Suppressor macrophage treated with lipopolysaccharide for 4 hours (primary cell): ENCODE measurements at places on chromosomes 11 and 22.
A peak's percentile ranks its signal among the peaks of the same experiment; 100 is the strongest.

GRCh38 chr11:60282286-60282685 lies 1.8 kb downstream of the MS4A4A start:
- DNase-seq = peak; percentile 93

GRCh38 chr11:129595038-129595962 lies 219.7 kb downstream of the BARX2 start:
- no peak for DNase-seq

- DNase-seq = no peak
Observed at GRCh38 chr11:78982473-78982872, 407.8 kb upstream of the NARS2 start.

DNA sequence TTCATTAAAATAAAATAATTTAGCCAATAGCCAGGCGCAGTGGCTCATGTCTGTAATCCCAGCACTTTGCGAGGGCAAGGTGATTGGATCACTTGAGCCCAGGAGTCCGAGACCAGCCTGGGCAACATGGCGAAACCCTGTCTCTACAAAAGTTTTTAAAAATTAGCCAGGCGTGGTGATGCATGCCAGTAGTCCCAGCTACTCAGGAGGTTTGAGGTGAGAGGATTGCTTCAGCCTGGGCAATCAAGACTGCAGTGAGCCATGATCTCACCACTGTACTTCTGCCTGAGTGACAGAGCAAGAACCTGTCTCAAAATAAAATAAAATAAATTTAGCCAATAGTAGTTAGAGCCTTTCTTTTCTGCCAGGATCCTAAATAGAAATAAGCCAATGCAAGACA lies 12.2 kb downstream of the HPS5 start:
- DNase-seq = no peak

DNA sequence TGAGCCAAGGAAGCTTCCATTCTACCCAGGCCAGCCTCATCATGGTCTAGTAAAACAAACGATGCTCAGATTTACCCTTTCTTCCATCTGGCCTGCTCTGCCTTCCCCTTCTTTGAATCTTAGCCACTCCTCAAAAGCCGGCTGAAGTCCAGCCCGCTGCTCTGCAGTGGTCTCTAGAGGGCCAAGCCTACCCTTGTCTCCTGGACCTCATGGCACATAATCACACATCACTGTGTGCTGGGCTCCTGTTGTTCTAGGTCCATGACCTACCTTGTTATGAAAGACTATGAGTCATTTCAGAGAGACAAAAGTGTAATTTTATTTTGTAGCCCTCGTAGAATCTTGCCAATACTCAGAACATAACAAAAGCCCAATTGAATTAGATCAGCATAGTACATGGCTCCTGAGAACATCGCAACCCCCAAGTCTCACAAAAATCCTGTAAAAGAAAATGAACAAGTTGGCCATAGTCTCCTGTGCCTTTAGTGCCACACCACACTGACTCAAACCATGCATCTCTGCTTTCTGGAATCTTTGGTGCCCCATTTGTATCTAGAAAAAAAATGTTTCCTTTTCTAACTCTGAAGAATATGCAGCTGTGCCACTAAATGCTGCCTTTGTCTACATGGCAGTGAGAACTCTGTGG lies 192.7 kb downstream of the OPCML start:
- DNase-seq = no peak

DNA sequence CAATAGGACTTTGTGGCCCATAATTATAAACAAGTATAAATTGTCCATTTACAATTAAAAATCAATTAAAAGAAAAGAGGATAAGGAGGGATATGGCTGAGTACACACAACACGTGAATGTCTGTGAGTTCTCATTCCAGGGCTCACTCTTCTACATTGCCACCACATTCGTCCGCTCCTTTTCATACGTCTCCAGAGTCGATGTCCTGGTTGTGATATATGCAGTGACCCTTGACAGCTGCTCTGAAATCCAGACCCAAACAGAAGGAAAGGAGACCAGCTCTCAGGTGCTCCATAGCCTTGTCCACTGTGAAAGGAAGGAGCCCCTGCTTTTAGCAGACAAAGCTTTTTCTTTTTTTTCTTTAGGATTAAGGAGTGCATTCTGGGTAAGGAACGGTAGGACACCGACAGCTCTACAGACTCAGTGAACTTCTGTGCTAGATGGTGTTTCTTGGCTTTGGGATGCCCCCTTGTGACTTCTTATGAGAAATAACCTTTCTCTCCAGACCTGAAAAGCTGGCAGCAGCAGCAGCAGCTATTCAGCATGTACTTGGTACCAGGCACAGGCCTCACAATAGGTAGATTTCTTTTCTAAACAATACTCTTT lies 19.7 kb upstream of the DNAJB13 start:
- peak; percentile 20 for DNase-seq

DNA sequence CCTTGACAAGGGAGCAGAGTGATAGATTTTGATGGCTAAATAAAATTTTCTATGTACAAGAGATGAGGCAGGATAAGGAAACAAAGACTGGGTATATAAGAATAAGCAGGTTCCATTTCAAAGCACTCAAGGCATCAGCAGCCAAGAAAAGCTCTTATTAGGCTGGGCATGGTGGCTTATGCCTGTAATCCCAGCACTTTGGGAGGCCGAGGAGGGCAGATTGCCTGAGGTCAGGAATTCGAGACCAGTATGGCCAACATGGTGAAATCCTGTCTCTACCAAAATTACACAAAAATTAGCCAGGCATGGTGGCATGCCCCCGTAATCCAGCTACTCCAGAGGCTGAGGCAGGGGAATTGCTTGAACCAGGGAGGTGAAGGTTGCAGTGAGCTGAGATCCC lies 563.4 kb upstream of the CCDC179 start:
- no peak for DNase-seq

GRCh38 chr11:4830346-4830745 lies 9.2 kb downstream of the OR51F2 start:
- no peak for DNase-seq

GRCh38 chr11:66291303-66291705 lies 390 bp upstream of the TMEM151A start:
- DNase-seq = no peak

- DNase-seq = no peak
Observed at GRCh38 chr22:37160027-37160426, 10.3 kb upstream of the IL2RB start.

DNA sequence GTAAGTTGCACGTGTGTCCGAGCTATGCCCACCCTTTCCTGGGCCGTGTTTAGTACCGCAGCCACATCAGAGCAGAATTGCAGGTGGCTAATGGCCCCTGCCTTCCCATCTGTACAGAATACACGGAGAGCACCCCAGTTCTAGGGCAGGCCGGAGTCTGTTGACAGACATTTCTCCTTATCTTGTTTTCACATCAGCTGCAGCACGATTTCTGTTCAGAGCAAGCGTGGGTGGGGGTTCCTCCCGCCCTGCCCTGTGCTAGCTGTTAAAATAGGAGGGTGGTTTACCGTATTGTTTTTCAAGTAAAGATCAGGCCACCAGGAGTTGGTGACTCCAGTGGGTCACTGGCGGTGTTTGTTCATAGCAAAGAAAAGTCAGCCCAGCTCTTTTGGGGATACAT lies 41.1 kb downstream of the UBASH3B start:
- peak; percentile 61 for DNase-seq

- no peak for DNase-seq
Observed at GRCh38 chr11:59463190-59463641, 6.5 kb downstream of the OR4D6 start.

DNA sequence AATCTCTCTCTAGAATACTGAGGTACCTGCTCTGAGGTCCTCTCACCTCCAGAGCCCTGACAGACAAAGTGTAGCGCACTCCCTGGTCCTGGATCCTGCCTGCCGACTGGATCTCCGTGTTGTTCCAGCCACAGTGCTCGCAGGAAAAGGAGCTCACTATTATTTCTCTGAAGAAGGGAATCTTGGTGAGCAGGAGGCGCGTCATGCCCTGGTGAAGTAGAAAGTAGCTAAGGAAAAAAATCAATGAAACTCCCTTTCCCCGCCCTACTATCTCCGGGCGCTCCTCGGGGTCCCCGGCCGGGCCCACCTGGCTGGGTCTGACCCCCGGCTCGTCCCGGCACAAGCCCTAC lies 412 bp downstream of the ZPR1 start:
- DNase-seq = no peak

GRCh38 chr11:40291741-40292140 lies 1167.7 kb downstream of the LRRC4C start:
- no peak for DNase-seq

- no peak for DNase-seq
Observed at GRCh38 chr22:43304831-43305590, 38.2 kb downstream of the SCUBE1 start.

- peak; percentile 59 for DNase-seq
Observed at GRCh38 chr22:36425977-36426523, 38.3 kb upstream of the MYH9 start.

DNA sequence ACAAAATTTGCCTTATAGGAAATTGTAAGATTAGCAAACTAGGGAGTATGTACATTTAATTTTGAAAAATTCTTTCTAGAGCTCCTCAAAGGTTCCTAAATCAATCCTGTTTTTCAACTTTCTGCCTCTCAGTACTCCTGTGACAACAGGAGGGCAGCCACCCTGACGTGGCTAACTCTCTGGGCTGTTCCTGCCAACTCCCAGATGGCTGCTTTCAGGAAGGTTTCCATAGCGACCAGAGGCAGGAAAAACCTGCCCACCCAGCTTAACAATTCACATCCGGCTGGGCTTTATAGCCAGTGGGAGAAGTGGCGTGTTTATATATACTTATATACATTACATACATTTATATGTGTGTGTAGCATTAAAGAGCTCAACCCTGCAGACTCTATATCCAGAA lies 26.5 kb downstream of the SGSM3 start:
- DNase-seq = no peak

GRCh38 chr11:45857961-45858474 lies 10.7 kb downstream of the CRY2 start:
- DNase-seq = peak; percentile 76

GRCh38 chr11:2312232-2313042 lies 10.6 kb downstream of the TSPAN32 start:
- DNase-seq = no peak

DNA sequence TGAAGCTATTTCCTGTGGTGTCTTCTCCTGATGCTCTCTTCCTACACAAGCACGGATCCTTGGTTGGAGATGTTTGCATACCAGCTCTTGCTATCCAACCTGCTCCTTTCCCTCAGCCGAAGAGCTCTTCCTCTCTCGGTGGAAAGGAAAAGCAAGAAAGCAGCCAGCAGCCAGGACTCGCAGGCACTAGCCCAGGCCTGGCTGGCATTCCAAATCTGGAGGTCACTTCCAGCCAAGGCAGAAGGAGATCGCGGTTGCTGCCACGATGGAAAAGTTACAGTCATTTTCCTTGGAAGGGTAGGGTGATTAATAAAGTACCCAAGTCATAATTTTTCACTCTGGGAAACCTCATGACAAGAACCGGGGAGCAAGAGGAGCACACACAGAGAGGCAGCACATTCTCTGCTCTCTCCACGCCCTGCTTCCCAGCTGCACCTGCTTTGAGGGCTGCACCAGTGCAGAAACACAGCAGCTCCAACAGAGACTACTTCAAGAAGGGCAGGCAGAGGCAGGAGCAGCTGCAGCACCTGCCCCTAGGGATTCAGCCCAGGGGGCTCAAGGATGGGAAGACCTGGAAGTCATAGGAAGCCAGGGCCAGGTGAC lies 399.3 kb downstream of the CADM1 start:
- no peak for DNase-seq

- DNase-seq = no peak
Observed at GRCh38 chr11:133040289-133040900, 491.9 kb downstream of the OPCML start.

DNA sequence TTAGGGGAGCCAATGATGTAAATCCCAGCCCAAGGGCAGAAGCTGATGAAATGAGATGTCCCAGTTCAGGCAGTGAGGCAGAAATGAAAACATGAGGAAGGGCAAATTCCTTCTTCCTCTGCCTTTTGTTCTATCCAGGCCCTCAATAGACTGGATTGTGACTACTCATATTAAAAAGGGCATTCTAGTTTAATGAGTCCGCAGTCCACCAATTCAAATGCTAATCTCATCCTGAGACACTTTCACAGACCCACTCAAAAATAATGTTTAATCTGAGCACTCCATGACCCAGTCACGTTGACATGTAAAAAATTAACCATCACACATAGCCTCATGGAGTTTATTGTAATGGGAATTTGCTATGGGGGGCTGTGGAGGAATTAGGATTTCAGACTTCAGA lies 717.9 kb downstream of the OPCML start:
- DNase-seq = no peak

DNA sequence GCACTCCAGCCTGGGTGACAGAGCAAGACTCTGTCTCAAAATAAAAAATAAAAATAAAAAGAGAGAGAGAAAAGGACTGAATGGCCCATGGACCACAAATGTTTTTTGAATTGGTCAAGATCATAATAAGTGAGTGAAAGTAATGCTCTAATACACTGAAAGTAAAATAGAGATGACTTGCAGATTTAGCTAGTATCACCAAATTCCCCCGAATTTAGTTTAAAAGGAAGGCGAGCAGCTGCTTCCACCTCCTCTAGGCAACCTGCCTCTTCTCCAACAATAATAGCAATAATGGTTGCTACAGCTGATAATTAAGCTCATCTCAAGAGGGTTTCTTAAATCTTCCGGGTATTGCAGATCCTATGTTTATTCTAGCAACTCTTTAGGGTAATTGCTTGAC lies 36.8 kb downstream of the CELF1 start:
- DNase-seq = no peak

- DNase-seq = no peak
Observed at GRCh38 chr22:22479999-22480532, 28.5 kb downstream of the ZNF280B start.
